ENCODE measurements at places on chromosomes 5 and 9.

GRCh38 chr9:101354765-101355708 lies 29.8 kb downstream of the BAAT start:
- no peak for DNase-seq

DNA sequence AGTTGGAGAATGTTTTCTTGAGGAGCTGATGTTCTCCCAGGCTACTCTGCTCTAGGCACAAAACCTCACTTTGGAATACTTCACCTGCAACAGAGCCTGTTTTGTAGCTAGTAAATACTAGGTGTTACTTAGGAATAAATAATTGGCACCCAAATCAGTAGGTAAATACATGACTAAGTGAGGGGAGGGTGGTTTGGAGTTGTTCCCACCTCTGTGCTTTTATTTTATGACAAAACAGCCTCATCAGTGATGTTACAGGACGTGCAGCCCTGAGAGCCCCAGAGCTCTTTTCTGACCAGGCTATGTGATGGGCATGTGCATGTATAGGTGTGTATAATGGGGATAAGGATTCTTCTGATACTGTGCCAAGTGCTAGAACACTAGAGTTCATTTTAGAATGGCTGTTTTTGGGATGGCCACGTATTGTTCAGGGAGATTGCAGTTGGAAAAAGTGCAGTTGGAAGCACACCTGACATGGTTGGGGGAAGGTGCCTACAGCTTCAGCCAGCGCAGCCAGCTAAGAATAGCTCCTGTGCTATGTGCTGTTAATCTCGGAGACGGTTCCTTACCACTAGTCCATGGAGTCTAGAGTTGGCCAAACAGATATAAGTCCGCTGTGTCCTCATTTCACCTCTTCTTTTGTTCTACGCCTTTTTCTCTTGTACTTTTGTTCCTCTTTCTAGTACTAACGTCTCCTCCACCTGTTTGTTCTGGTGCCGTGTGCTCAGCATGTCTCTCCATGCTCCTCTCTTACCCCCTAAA lies 284.7 kb downstream of the FANCC start:
- DNase-seq, result no peak

DNA sequence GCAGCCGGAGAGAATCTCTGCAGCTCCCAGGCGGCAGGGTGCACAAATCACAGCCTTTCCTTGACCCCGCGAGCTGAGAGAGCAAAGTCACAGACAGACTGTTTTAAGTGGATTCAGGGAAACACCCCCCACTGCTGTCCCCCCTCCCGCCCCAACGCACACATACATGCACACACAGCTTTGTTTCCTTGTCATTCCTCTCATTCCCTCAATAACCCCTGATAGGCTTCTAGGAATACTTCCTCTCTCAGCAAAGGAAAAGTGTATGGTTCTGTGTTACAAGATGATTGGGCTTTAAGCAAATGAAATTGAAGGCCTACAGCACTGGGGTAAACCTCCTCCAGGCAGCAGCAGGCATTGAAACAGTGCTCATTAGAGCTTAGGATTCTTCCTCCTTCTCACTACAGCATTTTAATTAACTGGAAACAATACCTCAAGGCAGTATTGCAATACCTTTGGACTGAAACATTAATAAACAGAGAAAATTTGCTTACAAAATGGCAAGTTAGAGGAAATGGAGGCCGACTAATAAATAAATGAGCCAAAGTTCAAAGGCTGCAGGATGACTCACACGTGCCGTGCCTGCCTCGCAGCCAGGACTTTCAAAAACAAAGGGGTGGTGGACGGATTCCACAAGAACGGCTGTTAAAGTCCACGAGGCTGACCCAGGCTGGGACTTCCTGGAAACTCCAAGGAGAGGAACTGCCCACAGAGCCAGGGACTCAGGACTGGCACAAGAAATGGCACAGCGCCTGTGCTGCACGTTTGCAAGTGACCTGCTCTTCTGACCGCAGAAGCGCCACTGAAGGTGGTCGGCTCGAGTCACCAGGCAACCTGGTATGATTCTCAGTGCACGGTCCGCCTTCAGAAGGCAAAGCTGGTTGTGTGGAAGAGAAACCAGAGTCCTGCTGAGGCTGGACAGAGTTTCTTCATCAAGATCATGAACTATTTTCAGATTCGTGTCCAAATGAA lies 236.2 kb downstream of the SYK start:
- DNase-seq, result no peak

GRCh38 chr5:123209502-123210027 lies 120.5 kb downstream of the PRDM6 start:
- DNase-seq, result no peak

- no peak for DNase-seq
Measured at GRCh38 chr9:133368249-133368881, 7.5 kb downstream of the SURF4 start.

- DNase-seq, result no peak
Measured at GRCh38 chr9:13330396-13331004, 51.0 kb upstream of the MPDZ start.

- no peak for DNase-seq
Measured at GRCh38 chr5:61683148-61683547, 351.1 kb downstream of the ZSWIM6 start.
